ENCODE measurements at places on chromosomes 2 and 18. TPM values are rescaled to one million over a fixed set of nuclear protein-coding genes. Genes with fewer than 3 reads are reported as not detected.

The SMCHD1 gene
- 112 TPM for total RNA-seq

The CBLN2 gene
- total RNA-seq, result 0.27 TPM

The KATNAL2 gene
- total RNA-seq, result 3.0 TPM

The KRTCAP3 gene
- total RNA-seq, result 0.57 TPM

The XPO1 gene
- 371 TPM for total RNA-seq

The FOXI3 gene
- total RNA-seq, result not detected

The FAP gene
- 0.53 TPM for total RNA-seq

The CKAP2L gene
- 21.8 TPM for total RNA-seq

The ANKRD30BL gene
- total RNA-seq, result not detected

The CHRND gene
- total RNA-seq, result not detected

The CIDEA gene
- 2.4 TPM for total RNA-seq

The WDR54 gene
- total RNA-seq, result 37.7 TPM

The CIB4 gene
- total RNA-seq, result not detected

The TCF23 gene
- total RNA-seq, result not detected

The IL36A gene
- total RNA-seq, result not detected

The GDF7 gene
- total RNA-seq, result 2.5 TPM

The CRYBA2 gene
- total RNA-seq, result not detected

The RAPGEF4 gene
- total RNA-seq, result 4.5 TPM

The MALL gene
- 102 TPM for total RNA-seq

Measured in thoracic aorta endothelial cell (primary cell).